ENCODE measurements at places on chromosomes 11 and 22. TPM values are rescaled to one million over a fixed set of nuclear protein-coding genes. Genes with fewer than 3 reads are reported as not detected.

MISFA gene
- total RNA-seq: 1.9 TPM

- DNase-seq: no peak
Observed at GRCh38 chr11:111585371-111585770, 16.9 kb upstream of the SIK2 start.

GRCh38 chr22:38069372-38070249 is 12.4 kb downstream of the PICK1 start:
- no peak for DNase-seq

KDM4E gene
- not detected for total RNA-seq

DNA sequence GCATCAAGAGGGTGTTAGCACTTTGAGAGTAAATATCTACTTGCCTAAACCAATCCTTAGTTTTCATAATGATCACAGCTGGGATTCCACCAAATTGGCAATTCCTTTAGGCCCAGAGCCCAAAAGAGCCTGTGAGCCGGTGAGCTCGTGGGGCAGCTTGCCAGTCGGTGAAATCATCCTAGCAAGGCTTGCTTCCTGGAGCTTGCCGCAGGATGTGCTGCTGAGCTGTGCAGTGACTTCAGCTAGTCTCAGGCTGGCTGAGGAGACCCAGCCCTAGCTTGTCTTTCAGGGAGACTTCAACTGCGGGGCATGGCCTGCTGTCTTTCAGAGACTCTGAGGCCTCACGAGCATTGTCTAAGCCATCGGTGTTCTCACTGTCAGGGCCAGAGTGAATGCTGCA is 73.6 kb upstream of the SUSD2 start:
- no peak for DNase-seq
